Activated CD8-positive, alpha-beta memory T cell treated with anti-CD3 and anti-CD28 coated beads for 1 hour (primary cell): ENCODE measurements at places on chromosomes 1 and 21.

- DNase-seq = no peak
These were observed 20.8 kb downstream of the ACADM start for GRCh38 chr1:75745276-75745675.

GRCh38 chr21:45323487-45324311 is 36.0 kb upstream of the POFUT2 start:
- DNase-seq = no peak

- no peak for DNase-seq
These were observed 18.5 kb downstream of the CLDN14 start for GRCh38 chr21:36461277-36461917.

DNA sequence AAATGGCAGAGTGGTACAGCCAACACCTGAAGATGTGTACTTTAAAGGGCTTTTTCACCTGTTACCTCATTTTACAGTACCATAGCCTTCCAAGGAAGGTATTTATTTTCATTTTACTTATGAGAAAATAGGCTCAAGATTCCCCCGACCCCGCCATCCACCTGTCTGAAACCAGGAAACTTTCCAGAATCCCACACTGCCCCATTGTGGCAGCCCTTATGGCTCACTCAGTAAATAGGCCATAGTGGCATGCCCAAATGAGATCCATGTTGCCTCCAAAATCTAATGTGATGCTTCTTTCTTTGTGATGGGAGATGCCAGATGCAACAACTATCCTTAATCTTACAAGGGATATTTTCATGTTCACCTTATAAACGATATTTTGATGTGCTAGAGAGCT is 97.8 kb downstream of the EBNA1BP2 start:
- no peak for DNase-seq

DNA sequence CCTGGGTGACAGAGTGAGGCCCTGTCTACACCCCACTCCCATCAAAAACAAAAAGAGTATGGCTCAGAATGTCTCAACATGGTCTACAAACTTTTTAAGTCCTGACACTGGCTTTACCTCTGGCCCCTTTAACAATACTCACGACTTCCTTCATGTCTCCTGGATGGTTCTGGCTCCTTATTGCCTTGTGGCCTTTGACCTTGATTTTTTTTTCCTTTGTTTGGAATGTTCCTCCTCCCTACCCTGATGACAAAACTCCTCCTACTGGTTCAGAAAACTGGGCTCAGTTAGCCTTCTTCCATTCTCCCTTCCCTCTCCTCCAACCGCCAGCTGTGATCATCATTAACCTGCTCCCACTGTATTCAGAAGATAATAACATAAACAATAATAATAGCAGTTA is 4.6 kb upstream of the SOAT1 start:
- DNase-seq = no peak
